ENCODE measurements at places on chromosomes 12 and 14.
A peak's percentile ranks its signal among the peaks of the same experiment; 100 is the strongest.

GRCh38 chr12:78929075-78929418 is 64.5 kb downstream of the SYT1 start:
- no peak for DNase-seq

DNA sequence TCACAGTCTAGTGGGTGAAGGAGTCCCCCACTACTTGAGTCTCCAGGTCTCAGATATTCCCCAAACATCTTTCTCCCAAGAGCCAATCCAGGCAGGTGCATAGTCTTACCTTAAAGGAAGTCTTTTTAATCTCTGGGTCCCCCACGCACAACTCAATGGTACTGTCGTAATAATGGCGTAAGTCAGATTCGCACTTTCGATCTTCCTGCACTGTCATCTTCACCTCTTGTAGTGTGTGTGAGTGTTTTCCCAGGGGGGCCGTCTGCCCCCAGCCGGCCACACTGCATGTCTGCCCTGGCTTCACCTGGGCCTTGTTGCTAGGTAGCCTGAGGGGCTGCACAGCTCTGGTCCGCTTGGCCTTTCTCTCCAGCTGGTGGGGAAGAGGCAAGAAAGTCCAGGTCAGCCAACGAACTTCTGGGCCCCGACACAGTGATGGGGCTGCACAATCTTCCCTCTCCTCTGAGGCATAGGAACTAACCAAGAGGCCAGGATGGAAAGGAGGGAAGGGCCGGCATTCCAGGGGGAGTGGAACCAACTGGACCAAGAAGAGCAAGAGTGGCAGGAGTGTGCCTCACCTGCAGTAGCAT is 2.1 kb downstream of the GZMB start:
- no peak for DNase-seq

DNA sequence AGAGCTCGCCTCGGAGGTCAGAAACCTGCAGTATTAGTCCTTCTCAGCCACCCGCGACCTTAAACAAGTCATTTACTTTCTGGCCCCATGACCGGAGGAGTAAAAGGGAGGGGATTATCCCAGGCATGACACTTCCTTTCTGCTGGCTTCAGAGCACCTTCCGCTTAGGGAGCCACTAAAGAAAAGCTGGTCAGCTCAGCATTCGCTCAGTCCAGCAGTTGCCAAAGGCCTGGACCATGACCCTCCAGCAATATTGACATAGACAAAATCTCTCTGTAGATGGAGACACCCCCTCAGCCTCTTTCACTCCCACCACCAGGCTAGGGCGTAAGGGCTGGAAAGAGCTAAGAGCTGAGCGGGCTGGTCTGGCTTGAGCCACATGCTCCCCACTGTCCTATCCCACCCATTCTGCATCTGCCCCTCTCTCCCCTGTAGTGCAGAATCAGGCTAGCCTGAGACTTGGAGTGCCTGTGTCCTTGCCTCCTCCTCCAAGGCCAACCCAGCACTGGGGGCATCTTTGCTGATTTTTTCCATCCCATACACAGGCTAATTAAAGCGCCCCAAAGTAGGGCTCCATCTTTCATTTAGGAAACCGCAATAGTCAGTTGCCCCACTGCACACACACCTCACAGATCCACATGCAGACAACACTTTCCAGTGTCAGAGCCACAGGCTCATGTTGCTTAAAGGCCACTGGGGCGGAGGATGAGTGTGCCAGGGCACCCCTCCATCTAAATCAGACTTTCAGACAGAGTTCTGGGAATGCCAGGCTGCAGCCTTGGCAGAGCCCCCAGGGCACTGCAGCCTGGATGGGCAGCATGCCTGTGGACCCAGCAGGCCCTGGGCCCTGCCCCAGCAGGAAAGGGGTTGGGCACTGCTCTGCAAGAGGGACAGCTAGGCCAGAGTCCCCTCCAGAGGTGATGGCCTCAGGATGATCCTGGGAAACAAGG is 4.0 kb upstream of the CPNE6 start:
- no peak for DNase-seq

GRCh38 chr12:59768031-59768430 is 172.2 kb downstream of the SLC16A7 start:
- no peak for DNase-seq

DNA sequence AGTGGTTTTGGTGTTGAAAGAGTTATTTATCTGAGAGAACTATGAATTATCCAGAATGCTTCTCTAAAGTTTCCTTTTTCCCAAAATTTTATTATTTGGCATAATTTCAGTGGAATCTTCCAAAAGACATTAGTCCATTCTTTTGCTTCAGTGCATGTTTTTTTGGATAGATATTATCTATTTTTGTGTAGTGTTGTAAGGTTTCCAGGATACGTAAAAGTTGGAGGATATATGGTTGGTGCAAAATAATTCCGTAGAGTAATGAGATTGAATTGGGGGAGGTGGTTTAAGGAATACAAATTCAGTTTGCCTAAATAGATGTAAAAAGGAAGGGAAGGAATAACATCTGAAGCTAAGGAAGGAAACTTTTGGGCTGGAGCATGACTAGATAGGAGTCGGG is 186.6 kb downstream of the RGS6 start:
- DNase-seq, result no peak

DNA sequence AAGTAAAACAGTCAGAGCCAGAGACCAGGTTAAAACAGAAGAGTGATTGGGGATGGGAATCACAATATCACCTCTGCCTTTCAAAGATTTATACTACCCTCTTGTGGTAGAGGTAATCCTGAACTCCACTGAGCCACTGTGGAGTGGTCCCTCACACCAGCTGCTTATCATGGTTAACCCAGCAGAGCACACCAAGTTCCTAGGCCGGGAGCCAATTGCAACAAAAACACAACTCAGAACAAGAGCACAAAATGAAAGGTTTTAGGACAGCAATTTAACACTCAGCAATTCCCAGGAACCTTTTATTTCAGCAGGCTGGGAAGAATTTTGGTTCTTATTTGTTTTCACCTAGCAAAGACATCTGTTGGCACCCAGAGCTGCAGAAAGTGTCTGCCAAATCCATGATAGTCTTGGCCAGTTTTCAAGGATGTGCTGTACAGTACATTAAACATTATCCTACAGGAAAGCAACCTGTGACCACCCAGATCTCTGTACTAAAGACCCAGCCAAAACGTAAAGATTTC is 220.5 kb upstream of the ATXN7L3B start:
- DNase-seq, result peak; percentile 73

DNA sequence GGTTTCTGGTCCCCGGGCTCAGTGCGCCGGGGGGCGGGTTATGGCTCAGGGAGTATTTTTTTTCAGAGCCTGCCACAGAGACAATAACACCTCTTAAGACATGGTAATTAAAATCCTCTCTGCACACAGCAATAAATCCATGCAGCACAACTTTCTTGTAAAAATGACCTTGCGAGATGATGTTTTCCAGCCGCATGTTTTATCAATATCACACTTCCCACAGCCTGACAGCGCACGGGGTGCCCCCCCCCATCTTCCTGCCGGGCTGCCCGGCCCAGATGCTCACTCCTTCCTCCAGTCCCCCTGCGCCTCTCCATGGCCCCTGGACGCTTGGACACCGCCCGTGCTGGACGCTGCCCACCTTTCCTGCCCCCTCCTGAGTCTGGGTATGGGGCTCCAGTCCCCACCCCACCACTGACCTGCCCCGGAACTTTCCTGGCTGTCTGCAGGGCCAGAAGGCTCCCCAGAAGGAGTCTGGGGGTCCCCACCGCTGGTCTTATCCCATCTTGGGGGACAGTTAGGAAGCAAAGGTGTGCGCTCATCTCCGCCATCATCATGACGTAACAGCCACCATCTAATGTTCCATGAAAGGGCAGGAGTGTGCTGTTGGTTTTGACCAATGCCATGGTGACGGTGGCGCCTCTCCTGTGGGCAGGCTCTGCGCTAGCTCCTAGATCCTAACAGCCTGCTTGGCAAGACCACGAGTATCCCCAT is 182.9 kb downstream of the KIF26A start:
- no peak for DNase-seq

- no peak for DNase-seq
These were observed 106.6 kb downstream of the BRMS1L start for GRCh38 chr14:35932659-35933159.

GRCh38 chr14:24818058-24818822 is 184.2 kb upstream of the GZMB start:
- no peak for DNase-seq

GRCh38 chr12:99119943-99120342 is 474.9 kb downstream of the APAF1 start:
- no peak for DNase-seq

DNA sequence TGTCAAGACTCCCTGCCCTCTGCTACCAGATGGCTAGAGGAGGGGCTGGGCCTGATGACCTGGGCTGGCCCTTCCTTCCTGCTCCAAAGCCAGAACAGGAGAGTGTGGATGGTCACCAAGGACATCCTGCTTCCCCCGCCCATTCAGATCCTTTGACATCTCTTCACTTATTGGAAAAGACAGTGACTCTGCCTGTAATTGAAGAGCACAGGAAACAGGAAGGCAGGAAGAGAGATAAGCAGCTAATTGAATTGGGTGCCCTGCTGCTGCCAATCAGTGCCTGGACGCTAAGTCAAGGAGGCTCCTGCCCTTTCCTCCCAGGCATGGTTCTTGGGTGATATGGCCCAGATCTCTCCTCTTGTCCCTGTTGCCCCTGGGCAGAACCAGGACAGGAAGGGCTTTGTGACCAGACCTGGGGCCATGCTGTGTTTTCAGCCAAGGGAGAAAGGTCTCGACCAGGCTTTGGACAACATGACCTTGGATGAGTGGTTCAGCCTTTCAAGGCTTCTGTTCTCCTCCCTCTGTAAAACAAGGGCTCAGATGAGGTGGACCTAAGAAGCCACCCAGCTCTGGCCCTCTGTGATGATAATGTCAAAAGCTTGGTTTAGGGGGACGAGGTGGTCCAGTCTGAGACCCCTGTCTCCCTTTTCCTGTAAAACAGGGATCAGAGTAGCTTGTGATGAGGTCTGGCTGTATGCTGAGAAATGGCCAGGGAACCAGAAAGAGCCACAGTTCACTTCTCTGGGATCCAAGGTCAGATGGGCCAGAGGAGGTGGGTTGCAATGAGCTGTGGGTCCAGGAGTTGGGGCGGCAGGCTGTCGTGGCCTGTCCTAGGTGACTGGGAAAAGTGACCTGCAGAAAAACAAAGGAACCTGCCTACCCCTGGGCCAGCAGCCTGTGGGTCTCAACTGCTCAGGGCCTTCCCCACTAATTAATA is 38.8 kb downstream of the FAM222A start:
- no peak for DNase-seq

GRCh38 chr12:89393551-89394121 is 41.3 kb upstream of the DUSP6 start:
- DNase-seq, result no peak

- DNase-seq, result no peak
These were observed 532.8 kb downstream of the FUT8 start for GRCh38 chr14:65945327-65945726.
